ENCODE measurements at places on chromosomes 4 and X. TPM values are rescaled to one million over a fixed set of nuclear protein-coding genes. Genes with fewer than 3 reads are reported as not detected.

DNA sequence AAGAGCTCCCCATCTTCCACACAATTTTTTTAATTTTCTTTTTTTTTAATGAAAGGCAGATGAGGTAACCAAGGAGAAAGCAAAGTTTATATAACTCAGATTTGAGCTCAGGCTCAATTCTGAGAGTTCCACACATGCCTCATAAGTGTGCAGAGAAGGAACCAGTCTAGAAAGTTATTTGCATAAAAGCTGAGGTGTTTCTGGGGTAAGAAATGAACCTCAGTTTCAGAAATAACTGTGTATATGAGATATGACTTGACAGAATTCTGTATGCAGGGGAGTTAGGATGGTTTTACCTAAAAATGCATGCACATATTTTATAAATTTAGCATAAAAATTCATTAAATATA is 51.3 kb downstream of the DTHD1 start:
- H3K27ac ChIP-seq, result no peak overlapping the region
- H3K36me3 ChIP-seq, result no peaks in the 10 kb centered on the region
- H3K4me1 ChIP-seq, result no peaks in the 10 kb centered on the region

DNA sequence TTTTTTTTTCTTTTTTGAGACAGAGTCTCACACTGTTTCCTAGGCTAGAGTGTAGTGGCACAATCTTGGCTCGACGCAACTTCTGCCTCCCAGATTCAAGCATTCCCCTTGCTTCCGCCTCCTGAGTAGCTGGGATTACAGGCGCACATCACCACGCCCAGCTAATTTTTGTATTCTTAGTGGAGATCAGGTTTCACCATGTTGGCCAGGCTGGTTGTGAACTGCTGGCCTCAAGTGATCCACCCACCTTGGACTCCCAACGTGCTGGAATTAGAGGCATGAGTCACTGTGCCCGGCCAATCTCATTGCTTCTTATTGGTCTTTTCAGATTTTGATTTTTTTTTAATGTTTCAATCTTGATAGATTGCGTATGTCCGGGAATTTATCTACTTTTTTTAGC is 124.4 kb downstream of the NBDY start:
- no peaks in the 10 kb centered on the region for H3K4me1 ChIP-seq
- no peaks in the 10 kb centered on the region for H3K36me3 ChIP-seq
- no peak overlapping the region for H3K4me3 ChIP-seq
- H3K27ac ChIP-seq, result no peak overlapping the region
- no peaks in the 10 kb centered on the region for H3K27me3 ChIP-seq

GRCh38 chr4:117302226-117302625 is 216.8 kb upstream of the TRAM1L1 start:
- no peak overlapping the region for H3K27ac ChIP-seq
- no peak for DNase-seq
- no peaks in the 10 kb centered on the region for H3K4me1 ChIP-seq
- no peak overlapping the region for H3K4me3 ChIP-seq
- H3K27me3 ChIP-seq, result no peaks in the 10 kb centered on the region
- no peaks in the 10 kb centered on the region for H3K36me3 ChIP-seq

DNA sequence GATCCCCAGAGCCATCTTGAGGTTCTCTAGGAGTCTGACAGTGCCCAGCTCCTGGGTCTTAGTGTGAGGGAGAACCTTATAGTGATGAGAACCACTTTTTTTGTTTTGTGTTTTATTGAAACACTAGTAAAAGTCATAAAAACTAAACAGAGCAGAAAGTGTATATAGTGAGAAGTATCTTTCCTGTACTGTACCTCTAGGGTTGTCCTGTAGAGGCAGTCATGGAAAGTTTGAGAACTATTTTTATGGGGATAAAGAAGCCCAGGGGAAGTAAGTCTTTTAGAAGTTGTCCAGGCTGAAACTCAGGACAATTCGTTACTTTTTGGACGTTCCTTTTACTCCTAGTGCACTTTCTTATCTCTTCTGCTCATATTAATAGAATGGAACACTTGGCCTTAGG is 40.9 kb downstream of the ADH5 start:
- H3K27me3 ChIP-seq, result no peaks in the 10 kb centered on the region
- peaks cover 3% of the 10 kb centered on the region for H3K4me1 ChIP-seq
- DNase-seq, result no peak
- peaks cover 17% of the 10 kb centered on the region for H3K36me3 ChIP-seq
- no peak overlapping the region for H3K27ac ChIP-seq

DNA sequence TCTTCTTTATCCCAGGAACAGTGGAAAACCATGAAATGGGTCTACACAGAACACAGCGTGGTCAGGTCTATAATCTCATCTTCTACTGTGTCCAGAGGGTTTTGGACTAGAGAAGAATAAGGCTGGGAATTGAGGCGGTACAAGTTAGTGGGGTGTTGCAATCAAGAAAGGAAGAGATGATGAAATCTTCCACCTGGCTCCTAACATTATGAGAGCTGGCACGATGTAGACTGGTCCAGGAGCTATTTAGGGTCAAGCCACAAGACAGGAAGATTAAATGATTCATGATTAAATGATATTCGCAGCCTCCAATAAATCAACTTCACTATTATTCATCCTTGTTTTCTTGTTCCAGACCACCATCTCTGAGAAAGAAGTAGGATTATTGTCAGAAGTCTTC is 88.0 kb downstream of the ARSF start:
- H3K36me3 ChIP-seq, result no peaks in the 10 kb centered on the region
- no peak overlapping the region for H3K27ac ChIP-seq
- H3K4me3 ChIP-seq, result no peak overlapping the region
- no peaks in the 10 kb centered on the region for H3K27me3 ChIP-seq

The TECRL gene
- total RNA-seq, result not detected

The TEX13B gene
- not detected for total RNA-seq

- peaks cover 2% of the 10 kb centered on the region for H3K36me3 ChIP-seq
- H3K27ac ChIP-seq, result no peak overlapping the region
- no peaks in the 10 kb centered on the region for H3K27me3 ChIP-seq
These were observed 22.8 kb downstream of the RAB28 start for GRCh38 chr4:13461191-13461905.

- no peak overlapping the region for H3K27ac ChIP-seq
- DNase-seq, result no peak
- peaks cover 4% of the 10 kb centered on the region for H3K27me3 ChIP-seq
These were observed 9.9 kb downstream of the ZNF157 start for GRCh38 chrX:47380268-47380667.

DNA sequence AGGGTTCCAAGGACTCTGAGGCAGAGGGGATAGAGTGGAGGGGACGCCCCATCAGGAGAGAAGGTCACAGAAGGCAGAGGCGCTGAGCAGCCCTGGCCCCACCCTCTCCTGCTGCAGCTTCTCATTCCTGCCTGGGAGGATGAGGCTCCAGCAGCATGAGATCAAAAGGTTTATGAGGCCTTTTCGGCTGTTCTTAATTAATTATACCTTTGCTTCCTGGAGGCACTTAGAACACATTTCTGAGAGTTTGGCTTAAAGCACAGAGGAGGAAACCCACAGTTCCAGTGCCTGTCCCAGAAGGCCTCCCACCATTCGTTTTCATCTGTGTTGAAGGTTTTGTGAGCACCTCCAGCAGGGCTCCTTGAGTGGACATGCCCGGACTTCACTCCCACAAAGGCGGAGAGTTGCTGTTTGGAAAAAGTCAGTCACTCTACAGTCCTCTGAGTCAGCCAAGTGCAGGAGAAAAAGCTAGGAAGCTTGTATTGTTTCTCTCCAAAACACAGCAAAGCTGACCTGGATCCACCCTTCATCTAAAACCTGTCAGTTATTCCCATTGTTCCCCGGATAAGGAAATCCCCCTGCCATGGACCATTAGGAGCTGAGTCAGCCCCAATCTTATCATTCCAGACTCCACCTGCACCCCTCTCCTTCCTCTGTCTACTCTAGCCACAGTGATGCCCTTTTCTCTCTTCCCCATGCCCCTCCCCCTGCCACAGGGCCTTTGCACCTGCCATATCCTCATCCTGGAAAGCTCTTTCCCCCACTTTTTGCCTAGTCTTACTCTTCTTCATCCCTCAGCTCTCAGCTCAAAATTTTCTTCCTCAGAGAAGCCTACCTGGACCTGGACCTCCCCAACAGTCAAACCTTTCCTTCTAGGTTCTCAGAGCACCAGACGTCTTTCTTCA is 276.8 kb downstream of the FBXW7 start:
- peak overlapping the region; percentile 36 for H3K27ac ChIP-seq
- peak; percentile 73 for DNase-seq
- no peak overlapping the region for H3K4me3 ChIP-seq
- peaks cover 18% of the 10 kb centered on the region for H3K4me1 ChIP-seq

GRCh38 chr4:86496094-86497080 is 97.7 kb upstream of the PTPN13 start:
- peak; percentile 57 for DNase-seq
- H3K27me3 ChIP-seq, result no peaks in the 10 kb centered on the region
- H3K4me1 ChIP-seq, result peaks cover 3% of the 10 kb centered on the region
- no peak overlapping the region for H3K4me3 ChIP-seq
- H3K36me3 ChIP-seq, result no peaks in the 10 kb centered on the region
- H3K27ac ChIP-seq, result no peak overlapping the region

DNA sequence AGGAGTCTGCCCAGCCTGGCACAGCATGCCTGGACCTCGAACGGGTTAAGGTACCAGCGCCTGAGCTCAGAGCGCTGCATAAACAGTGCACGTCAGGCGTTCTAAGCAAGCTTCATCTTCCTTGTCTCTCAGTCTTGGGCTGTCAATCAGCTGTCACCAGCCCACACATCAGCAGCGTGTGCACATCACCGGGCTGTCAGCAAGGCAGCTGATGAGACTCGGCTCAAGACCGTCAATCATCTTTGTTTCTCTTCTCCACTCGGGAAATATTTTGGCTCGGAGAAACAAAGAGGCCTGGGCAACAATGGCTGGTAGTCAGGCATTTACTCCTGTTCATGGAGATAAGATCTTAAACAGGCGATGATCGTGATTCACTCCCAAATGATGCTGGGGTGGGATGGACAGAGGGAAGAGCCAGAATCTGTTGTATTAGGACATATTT is 141.3 kb downstream of the LDB2 start:
- no peaks in the 10 kb centered on the region for H3K27me3 ChIP-seq
- no peak overlapping the region for H3K27ac ChIP-seq
- DNase-seq, result peak; percentile 55
- peaks cover 8% of the 10 kb centered on the region for H3K4me1 ChIP-seq

DNA sequence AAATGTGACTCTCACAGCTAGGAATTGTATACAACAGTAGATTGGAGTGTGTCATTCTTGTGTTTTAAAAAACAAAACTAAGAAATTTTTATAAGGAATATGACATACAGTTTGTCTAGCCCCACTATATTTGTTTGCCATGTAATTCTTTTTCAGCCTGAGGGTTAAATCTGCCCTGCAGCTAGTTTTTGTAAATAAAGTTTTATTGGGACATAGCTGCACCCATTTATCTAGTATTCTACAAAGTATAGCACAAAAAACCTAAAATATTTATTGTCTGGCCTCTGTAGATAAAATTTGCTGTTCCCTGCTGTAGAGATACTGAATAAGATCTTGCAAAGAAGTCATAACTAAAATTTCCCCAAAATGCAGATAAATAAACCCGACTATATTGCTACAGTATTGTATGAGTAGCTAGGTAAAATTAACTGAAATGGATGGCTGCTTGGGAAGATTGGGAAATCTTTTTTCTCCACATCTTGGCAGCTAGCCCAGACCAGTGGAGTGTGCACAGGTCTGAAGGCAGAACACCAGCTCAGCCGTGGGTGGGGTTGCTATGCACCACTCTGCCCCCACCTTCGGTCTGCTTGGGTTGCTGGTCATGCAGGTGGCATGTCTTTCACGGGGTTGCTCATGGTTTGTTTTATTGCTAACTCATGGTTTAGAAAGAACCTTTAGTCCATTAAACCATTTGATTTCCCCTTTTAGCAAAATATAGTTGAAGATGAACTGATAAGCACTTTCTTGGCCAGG is 127.9 kb downstream of the KLHL8 start:
- H3K36me3 ChIP-seq, result no peaks in the 10 kb centered on the region
- peaks cover 2% of the 10 kb centered on the region for H3K4me1 ChIP-seq
- no peak overlapping the region for H3K27ac ChIP-seq
- H3K27me3 ChIP-seq, result no peaks in the 10 kb centered on the region

The SLC34A2 gene
- total RNA-seq, result not detected

DNA sequence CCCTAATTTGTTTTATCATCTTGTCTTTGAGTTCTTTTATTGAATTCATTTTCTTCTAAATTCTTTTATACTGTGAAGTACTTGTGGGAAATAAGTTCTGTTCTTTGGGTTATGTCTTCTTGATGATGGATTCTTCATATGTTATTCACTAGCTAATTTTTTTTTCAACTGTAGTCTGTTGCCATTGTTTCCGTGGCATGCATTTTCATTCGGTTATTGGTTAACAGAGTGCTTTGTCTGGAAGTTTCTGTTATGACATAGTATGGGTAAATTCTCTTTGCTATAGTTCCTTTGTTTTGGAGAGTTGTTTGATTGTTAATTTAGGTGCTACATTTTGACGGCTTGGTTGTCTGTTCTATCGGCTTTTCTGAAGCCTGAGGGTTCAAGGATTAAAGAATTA is 184.9 kb upstream of the AADAT start:
- no peaks in the 10 kb centered on the region for H3K27me3 ChIP-seq
- H3K4me1 ChIP-seq, result no peaks in the 10 kb centered on the region
- no peak for DNase-seq
- no peaks in the 10 kb centered on the region for H3K36me3 ChIP-seq
- no peak overlapping the region for H3K27ac ChIP-seq
- H3K4me3 ChIP-seq, result no peak overlapping the region

GRCh38 chrX:149060921-149061320 is 444.2 kb downstream of the IDS start:
- no peaks in the 10 kb centered on the region for H3K27me3 ChIP-seq
- H3K36me3 ChIP-seq, result no peaks in the 10 kb centered on the region
- no peak overlapping the region for H3K4me3 ChIP-seq

The SCD5 gene
- total RNA-seq, result 17.2 TPM

The POLR2B gene
- total RNA-seq, result 106 TPM

DNA sequence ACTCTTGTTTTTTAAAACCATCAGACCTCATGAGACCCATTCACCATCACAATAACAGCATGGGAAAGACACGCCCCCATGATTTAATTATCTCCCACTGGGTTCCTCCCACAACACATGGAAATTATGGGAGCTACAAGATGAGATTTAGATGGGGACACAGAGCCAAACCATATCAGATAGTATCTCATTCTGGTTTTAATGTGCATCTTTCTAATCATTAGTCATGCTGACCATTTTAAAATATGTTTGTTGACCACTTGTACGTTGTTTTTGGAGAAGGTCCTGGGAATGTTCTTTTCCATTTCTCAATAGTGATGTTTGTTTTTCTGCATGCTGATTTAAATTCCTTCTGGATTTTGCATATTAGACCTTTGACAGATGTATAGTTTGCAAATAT is 119.0 kb downstream of the RTL3 start:
- no peak for DNase-seq
- no peaks in the 10 kb centered on the region for H3K27me3 ChIP-seq
- no peaks in the 10 kb centered on the region for H3K36me3 ChIP-seq
- H3K4me1 ChIP-seq, result no peaks in the 10 kb centered on the region
- H3K27ac ChIP-seq, result no peak overlapping the region

- no peaks in the 10 kb centered on the region for H3K36me3 ChIP-seq
- no peak for DNase-seq
- peaks cover 17% of the 10 kb centered on the region for H3K27me3 ChIP-seq
These were observed 42.5 kb downstream of the RAB40AL start for GRCh38 chrX:102979536-102979935.

The SOD3 gene
- 0.28 TPM for total RNA-seq

GRCh38 chr4:80138551-80139538 is 58.5 kb upstream of the PRDM8 start:
- no peaks in the 10 kb centered on the region for H3K27me3 ChIP-seq
- no peak overlapping the region for H3K4me3 ChIP-seq
- H3K36me3 ChIP-seq, result no peaks in the 10 kb centered on the region
- H3K4me1 ChIP-seq, result peaks cover 5% of the 10 kb centered on the region

All from IMR-90 (cell line).